ENCODE measurements at places on chromosomes 3 and 15. TPM values are rescaled to one million over a fixed set of nuclear protein-coding genes. Genes with fewer than 3 reads are reported as not detected.

Gene MASP1
- 9.3 TPM for polyA plus RNA-seq

Gene RARRES1
- 38.8 TPM for polyA plus RNA-seq

Gene MUC20
- polyA plus RNA-seq, result 18.1 TPM

Gene LRRK1
- 1.7 TPM for polyA plus RNA-seq

Gene CISH
- 33.9 TPM for polyA plus RNA-seq

Gene FGD5
- polyA plus RNA-seq, result 22.7 TPM

Gene ECE2
- 0.10 TPM for polyA plus RNA-seq

Gene PTX3
- polyA plus RNA-seq, result 3.8 TPM

Gene ARPP19
- polyA plus RNA-seq, result 146 TPM

Gene HGD
- polyA plus RNA-seq, result 88.3 TPM
